ENCODE measurements at places on chromosomes 4 and X.
A peak's percentile ranks its signal among the peaks of the same experiment; 100 is the strongest.

GRCh38 chrX:9352694-9353411 is 112.0 kb upstream of the TBL1X start:
- DNase-seq: no peak

GRCh38 chr4:4851081-4851480 is 8.4 kb upstream of the MSX1 start:
- DNase-seq: no peak

DNA sequence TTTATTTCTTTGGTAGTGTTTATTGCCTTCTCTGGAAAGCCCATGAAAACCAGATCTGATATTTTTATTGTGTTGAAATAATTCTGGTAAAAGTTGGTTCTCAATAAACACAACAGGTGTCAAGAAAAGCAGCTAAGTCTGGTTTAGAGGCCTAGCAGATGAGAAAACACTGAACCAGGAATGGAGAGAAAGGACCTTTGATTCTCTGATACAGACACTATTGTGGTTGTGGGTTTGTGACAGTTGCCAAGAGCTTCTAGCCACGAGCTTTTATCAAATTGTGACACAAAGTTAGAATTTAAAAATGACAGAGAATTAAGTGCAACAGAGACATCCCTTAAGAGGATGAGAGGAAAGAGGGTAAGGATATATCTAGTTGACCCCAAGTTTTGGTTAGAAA is 42.6 kb downstream of the DDIT4L start:
- DNase-seq: no peak

DNA sequence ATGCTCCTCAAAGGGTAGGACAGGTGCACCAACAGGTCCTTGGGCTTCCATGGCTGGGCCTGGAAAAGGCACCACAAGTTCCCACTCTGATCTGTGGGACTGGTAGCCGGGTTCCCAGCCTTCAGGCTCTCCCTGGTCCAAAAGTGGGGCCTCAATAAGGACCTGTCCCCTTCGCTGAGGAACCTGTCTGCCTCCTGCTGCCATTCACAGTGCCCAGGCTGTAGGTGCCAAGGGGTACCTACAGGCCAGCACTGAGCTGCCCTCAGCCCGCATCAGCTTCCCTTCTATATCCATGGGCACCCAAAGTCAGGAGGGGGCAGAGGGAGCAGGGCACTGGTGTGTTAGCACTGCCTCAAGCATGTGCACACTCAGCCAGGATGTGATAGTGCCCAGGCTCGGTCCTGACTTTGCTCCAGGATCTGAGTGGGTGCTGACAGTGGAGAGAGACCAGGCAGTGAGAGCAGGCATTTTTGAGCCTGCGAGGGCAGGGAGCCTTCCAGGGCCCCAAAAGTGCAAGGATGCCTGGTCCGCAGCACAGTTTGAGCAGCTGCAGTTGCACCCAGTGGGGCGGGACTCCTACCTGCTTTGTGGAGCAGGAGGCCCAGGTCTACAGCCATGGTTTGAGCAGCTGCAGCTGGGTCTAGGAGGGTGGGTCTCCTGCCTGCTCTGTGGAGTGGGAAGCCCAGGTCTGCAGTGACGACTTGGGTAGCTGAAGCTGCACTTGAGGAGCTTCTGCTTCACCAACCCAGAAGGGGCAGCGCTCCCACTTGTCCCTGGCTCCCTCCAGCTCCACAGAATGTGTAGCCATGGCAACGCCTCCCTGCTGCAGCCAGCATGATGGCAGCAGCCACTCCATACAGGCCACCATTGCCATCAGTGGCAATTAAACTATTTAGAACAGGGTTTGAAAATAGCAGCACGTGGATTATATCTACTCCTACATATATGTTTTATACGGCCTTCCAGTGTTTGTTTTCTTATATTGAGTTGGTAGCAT is 376.4 kb downstream of the KCTD8 start:
- no peak for DNase-seq

- DNase-seq: no peak
Observed at GRCh38 chr4:4595252-4595651, 53.4 kb upstream of the STX18 start.

DNA sequence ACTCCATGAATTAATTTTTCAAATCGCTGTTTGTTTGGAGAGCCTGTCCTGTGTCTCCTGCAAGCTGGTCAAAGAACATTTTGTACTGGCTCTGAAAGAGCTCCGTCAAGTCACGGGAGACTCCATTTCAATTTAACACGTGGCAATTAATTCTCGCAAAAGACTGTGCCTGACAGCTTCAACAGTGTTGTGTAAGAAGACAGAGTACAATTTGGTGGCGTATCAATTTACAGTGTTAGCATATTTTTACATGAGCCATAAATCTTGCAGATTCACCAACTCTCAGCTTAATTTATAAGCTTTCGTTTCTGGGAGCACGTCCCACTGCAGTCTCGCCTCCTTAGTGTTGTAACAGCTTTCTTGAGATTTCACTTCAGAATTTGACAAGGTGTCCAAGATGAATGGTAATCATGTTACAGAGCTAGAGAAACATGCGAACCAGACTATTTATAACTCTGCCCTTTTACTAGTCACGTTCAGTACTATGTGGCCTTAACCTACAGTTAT is 70.8 kb downstream of the RWDD4 start:
- DNase-seq: no peak

DNA sequence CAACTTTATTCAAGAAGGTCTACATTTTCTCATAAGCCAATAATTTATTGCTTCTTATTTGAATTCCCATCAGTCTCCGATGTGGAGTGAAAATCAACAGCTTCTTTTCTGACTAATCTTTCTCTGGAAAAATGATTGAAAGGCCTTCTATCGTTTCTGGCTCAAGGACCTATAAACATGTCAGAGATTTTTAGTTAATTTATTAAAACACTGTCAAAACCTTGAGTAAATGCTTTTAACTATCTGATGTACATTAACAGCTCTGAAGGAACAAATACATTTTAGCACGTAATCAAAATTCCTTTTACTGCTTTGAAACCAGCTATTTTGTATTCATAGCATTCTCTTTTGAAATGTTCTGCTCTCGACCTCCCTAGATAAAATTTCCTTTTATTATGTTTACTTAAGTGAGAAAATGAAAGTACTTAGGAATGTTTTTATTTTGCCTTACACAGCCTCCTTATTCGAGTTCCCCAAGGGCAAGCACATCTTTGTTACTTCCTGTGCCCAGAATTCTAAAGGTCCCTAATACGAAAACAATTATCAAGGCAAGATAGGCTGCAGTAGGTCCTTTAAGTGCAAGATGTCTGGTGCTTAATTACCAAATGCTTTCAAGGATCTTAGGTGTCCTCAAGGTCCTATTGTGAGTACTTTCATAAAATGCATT is 3.1 kb upstream of the ZFX start:
- no peak for DNase-seq

DNA sequence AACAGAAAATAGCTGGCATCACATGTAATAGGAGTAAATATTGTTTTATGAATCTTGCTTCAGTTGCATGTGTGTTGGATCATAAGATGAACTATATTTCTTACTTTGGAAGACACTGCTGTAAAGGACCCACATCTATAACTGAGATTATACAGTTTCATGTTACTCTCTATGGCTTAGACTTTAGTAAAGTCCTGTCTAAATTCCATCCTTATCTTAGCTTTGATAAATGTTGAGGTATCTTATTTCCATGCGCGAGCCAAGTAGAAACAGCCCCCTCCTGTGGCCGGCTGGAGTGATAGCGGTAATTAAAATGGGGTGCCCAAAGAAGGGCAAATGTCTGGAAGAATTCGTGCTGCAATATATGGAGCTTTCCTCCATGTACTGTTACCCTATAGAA is 43.0 kb downstream of the CCDC158 start:
- DNase-seq: peak; percentile 12

GRCh38 chr4:177778623-177779022 is 336.4 kb upstream of the AGA start:
- no peak for DNase-seq

- no peak for DNase-seq
Observed at GRCh38 chrX:152635941-152636340, 1.8 kb upstream of the GABRQ start.

GRCh38 chr4:21467551-21467950 is 481.0 kb downstream of the KCNIP4 start:
- DNase-seq: no peak

GRCh38 chr4:131566026-131566425 is 1583.1 kb upstream of the PCDH10 start:
- DNase-seq: no peak

GRCh38 chrX:97806238-97806637 is 922.5 kb downstream of the RPA4 start:
- DNase-seq: no peak

DNA sequence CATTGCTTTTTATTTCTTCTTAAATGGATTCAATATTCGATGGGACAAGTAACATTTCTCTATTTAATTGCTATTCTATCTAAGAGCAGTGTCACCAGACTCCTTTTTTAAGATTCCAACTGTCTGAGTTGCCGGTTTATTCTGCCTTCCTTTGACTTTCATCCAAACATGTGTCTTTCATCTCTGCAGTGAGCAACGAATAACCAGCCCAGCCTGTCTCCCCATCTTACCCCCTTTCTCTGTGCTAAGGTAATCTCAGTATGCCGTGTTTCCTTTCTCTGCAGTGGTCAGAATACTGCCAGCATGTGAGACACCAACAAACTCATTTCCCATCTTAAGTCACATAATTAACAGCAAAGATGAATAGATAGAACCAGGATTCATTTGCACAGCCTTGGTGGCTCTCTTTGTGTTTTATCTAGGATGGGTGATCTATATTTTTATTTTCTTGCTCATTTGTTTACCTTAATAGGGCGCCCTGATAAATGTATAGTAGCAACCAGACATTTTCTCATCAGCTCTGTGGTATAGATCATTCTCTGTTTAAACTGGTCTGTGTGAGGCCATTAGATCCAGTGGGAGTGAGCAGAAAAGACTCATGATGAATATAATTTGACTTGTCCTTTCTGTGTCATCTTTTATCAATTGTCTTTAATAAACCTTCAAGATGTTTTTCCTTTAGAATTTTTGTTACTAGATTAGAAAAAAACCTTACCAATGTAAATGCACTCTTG is 394.8 kb upstream of the IGFBP7 start:
- DNase-seq: no peak

GRCh38 chrX:43349363-43349762 is 306.7 kb upstream of the MAOA start:
- DNase-seq: no peak

DNA sequence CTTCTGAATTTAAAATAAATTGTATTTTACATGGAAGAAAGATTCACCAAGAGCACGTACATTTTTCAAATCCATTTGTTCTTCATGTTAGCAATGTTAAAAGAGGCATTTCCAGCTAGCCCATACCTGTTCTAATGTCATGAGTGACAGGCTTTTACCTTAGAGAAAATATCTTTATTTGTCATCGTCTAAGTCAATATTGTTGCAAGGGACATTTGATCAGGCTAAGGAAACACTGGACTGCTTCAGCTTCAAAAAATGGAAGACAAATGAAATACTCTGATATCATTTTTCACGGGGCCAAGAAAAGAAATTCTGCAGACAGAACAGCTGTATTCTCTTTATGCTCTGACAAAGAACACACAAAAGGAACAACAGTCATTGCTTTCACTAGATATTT is 207.7 kb downstream of the RCHY1 start:
- no peak for DNase-seq

DNA sequence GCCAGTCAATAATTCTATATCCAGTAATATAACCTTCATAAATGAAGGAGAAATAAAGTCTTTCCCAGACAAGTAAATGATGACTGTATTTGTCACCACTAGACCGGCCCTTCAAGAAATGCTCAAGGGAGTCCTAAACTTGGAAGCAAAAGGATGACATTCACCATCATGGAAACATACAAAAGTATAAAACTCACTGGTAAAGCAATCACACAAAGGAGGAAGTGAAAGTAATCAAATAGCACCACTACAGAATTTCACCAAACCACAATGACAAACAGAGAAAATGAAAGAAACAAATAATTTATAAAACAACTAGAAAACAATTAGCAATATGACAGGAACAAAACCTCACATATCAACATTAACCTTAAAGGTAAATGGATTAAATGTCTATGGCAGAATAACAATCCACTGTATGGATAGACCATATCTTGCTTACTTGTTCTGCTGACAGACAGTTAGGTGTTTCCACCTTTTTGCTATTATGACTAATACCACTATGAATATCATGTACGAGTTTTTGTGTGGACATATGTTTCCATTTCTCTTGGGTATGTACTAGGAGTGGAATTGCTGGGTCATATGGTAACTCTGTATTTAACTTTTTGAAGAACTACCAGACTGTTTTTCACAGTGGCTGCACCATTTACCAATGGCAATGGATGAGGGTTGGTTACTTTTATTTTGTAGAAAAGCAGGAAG is 44.9 kb downstream of the NAT8L start:
- no peak for DNase-seq

GRCh38 chr4:8316911-8317351 is 47.4 kb downstream of the HTRA3 start:
- DNase-seq: no peak

- no peak for DNase-seq
Observed at GRCh38 chr4:189087971-189088370, 852.7 kb upstream of the FRG1 start.

GRCh38 chrX:70552130-70552704 is 107.6 kb downstream of the DLG3 start:
- no peak for DNase-seq

DNA sequence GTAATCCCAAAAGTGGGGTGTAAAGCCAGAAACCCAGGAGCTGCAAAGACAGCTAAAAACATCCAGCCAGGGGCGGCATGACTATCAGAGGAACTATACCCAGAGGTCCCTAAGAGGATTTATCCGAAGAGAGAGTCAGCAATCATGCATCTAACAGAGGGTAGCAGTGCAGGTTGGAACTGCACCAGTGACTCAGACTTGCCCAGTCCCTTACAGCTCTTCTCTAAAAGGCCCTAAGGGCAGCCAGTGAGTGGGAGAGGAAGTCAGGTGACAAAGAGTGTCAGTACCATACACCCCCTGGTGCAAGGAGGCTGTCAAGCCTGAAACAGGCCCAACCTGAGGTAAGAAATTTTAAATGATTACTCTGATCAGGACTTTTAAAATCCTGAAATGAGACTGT is 88.1 kb downstream of the CAMK2D start:
- no peak for DNase-seq

DNA sequence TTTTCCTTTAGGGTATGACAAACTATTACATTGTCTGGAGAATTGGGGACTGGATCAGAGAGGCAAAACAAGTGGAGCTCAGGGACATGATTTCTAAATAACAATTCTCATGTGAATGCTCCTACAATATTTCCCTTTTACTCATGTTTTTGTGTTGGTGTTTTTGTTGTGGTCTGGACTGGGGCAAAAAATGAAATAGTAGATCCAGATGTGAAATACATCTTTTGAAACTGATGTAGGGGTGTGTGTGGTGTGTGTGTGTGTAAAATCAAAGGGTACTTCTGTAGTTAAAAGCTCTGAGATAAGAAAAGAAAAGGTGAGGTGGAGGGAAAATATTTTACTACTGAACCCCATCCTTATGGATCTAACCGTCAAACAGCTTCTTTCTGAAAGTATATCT is 188.4 kb upstream of the RPL34 start:
- no peak for DNase-seq

- DNase-seq: no peak
Observed at GRCh38 chr4:14743172-14743571, 259.1 kb upstream of the CPEB2 start.

- DNase-seq: no peak
Observed at GRCh38 chr4:177229331-177229730, 80.3 kb upstream of the NEIL3 start.

GRCh38 chr4:56463711-56464110 is 3.7 kb upstream of the SRP72 start:
- DNase-seq: no peak
